MM.1S (cell line): ENCODE measurements at places on chromosomes 11 and 22.

DNA sequence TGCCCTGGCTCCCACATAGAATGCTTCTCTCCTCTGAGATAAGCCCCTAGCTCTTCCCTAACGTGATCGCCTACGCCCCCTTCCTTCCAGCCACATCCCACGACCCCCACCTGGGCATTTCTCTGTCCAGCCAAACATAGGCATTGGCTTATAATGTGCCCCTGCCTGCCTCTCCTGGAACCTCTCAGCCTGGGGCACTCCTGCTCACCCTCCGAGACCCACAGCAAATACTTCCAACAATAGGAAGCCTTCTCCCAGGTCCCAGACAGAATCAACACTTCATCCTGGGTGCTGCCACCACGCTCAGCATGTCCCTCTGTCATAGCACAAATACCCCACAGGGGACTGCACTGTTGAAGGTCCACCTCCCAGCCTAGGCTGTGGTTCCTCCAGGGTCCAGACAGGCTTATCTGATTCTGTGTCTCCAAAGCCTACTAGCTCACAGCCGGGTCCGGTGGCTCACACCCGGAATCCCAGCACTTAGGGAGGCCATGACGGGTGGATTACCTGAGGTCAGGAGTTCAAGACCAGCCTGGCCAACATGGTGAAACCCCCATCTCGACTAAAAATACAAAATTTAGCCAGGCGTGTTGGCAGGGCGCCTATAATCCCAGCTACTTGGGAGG, 24.2 kb upstream of the TMPRSS4 start:
- DNase-seq, result no peak

DNA sequence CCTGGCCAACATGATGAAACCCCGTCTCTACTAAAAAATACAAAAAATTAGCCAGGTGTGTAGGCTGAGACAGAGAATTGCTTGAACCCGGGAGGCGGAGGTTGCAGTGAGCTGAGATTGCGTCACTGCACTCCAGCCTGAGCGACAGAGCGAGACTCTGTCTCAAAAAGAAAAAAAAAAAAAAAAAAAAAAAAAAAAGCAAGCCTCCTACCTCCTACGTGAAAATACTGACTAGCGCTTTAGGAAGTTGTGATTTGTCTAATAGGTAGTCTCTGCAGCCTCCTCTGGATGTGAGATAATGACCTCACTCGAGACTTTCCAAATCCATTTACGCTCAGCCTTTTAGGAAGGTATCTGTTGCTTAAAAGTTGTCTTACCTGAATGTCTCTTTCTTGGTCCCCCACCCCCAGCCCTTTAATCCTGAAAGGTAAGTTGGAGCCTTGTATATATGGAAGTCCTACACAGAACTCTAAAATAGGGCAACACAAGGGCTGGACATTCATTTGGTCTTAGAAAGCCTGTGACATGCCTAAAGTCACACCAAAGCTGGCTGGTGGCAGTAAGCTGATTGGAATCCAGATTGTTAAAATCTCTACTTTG, 5.5 kb downstream of the SEPTIN3 start:
- DNase-seq, result no peak

DNA sequence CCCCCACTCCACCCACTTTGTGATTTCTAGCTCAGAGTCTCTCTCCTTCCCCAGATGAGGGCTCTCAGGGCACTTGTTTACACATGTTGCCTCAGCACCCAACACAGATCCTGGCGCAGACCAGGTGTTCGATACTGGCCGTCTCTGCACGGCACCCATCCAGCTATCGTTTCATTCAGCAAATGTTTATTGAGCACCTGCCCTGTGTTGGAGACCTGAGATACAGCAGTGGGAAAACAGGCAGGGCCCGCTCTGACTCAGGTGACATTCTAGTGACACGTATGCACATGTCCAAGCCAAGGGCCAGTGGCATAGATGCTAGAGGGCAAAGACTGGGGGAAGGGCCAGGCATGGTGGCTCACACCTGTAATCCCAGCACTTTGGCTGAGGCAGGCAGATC, 71.9 kb downstream of the NFAM1 start:
- DNase-seq, result no peak

DNA sequence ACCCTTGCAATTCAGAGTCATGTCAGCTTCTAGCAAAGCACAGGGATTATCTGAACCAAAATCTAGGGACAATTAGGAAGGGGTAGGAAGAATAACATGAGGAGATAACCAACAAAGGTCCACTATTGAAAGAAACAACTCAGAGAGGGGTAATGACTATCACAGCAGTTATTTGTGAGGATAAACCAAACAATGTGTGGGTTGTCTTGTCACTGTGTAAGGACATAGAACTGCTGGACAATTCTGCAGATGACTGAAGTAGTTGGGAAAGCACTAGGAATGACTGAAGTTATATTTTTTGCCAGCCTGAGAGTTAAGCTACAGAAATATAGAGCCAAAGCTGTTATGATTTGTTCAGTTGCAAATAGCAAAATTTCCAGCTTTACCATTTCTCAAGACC, 858.4 kb upstream of the CCDC90B start:
- no peak for DNase-seq

DNA sequence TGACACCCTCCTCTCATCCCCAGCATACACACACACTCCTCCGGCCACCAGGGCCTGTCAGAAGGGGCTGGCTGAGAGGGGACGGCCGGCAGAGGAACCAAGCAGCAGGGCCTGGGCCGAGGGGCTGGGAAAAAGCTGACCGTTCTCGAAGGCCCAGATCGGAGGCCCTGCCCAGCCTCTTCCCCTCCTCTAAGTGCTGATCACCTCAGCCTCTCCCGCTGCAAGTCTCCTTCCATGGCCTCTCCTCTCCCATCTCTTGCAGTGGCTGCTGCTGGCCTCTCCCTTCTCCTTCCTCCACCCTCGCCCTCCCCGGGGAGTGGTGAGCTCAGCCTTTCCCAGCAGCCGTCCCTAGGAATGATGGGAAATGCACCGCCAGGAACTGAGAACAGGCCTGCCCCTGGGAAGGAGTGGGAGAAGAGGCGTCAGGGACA, 39.6 kb downstream of the ARRB1 start:
- no peak for DNase-seq

DNA sequence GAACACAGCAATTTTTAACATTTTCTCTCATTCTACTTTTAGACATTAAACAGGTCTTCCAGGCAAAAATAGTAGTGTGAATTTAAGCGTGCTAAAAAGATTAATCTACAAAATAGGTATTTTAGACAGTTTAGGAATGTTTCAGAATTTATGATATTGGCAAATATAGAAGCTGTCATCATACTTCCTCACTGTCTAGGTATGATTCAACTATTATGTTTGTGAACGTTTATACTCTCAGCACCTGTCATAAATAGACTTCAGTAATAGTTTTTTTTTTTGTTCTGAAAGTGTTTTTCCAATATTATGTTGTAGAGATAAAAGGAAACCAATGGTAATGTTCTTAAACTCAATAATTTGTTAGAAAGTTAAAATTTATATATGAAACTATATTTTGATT, 103.0 kb downstream of the ARHGAP42 start:
- no peak for DNase-seq

DNA sequence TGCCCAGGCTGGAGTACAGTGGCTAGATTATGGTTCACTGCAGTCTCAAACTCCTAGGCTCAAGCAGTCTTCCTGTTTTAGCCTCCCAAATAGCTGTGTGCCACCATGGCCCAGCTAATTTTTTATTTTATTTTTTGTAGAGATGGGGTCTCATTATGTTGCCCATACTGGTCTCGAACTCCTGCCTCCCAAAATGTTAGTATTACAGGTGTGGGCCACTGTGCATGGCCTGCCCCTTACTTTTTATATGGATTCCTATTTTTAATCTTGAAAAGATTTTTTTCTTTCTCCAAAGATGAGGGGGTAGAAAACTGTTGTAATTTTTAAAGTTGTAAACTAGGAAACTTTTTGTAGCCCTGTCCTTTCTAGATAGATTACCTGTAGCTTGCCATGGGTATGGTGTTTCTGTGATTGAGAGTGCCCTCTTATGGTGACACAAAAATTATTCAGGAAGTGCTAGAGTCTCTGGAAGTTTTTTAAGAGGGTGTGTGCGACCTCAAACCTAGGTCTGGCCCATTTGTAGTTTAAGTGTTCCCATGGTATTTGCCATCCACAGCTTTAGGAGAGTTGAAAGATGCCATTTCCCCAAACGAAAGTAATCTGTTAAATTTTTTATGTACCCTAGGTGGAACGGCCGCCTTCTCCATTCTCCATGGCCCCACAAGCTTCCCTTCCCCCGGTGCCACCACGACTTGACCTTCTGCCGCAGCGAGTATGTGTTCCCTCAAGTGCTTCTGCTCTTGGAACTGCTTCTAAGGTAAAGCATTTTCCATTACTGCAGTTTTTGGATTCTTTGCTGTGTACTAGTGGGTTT, 32.4 kb downstream of the MCAM start:
- peak; percentile 72 for DNase-seq

DNA sequence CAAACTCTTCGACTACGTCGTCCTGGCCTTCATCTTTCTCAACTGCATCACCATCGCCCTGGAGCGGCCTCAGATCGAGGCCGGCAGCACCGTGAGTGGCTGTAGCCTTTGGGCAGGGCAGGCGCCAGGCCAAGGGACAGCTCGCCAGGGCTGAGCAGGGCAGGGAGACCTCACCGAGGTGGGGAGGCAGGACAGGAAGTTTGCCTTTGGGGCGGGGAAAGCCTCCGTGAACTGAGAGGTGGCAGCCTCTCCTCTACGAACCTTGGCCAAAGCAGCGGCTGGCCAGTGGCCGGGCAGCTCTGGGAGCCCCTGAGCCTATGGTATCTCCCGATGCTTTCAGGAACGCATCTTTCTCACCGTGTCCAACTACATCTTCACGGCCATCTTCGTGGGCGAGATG, 93.2 kb downstream of the CACNA1I start:
- DNase-seq, result no peak

DNA sequence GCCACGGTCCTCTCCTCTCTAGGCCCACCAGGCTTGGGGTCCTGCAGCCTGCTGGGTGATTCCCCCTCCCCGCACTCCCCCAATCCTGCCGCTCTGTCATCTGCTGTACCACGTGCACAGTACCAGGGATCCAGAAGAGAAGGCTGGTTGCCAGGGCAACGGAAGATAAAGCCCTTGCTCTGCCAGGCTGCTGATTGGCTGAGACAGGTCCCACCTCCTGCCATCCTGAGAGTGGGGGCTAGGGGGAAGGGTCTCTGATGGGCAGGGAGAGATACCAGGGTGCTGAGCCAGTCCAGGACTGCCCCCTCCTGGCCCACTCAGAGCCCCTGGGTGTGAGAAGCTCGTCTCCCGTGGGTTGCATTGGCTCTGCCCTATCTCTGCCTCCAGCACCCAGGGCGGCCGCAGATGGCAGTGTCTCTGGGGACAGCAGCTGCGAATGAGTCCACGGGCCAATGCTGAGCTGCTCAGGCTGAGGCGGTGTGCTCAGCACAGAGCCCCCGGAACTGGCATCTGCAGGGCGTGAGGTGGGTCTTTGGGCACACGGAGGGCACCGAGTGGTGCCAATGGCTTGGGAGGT, at the start of gene SMIM45:
SMIM45 (plus strand) TSS at position 253 of the 577 bp plus-strand sequence.
- no peak for DNase-seq

- no peak for DNase-seq
Measured at GRCh38 chr11:35105319-35106079, 33.5 kb upstream of the CD44 start.

GRCh38 chr11:121482231-121483129, 29.7 kb upstream of the SORL1-AS1 start:
- peak; percentile 54 for DNase-seq

- no peak for DNase-seq
Measured at GRCh38 chr22:49284056-49284784, 543.5 kb downstream of the BRD1 start.

DNA sequence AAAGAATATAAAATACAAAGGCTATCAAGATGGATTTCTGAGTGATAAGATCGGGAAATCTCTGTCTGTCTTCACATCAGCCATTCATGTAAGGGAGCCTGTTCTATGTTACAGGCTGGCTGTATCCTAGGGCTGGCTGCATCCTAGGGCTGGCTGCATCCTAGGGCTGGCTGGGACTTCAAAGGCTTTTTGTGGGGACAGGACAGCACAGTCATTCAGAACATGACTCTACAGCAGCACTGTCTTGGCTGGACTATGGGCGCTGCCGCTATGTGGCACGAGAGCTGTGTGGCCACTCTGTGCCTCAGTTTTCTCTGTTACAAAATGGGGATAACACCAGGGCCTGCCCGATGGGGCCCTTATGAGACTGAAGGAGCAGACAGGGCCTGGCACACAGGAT, 10.2 kb downstream of the ADAMTS8 start:
- no peak for DNase-seq

- DNase-seq, result no peak
Measured at GRCh38 chr11:111941963-111942362, 4.8 kb downstream of the DIXDC1 start.

- DNase-seq, result peak; percentile 54
Measured at GRCh38 chr11:118790357-118791110, 430 bp downstream of the DDX6 start.

- DNase-seq, result no peak
Measured at GRCh38 chr11:95684170-95684569, 105.4 kb downstream of the FAM76B start.

DNA sequence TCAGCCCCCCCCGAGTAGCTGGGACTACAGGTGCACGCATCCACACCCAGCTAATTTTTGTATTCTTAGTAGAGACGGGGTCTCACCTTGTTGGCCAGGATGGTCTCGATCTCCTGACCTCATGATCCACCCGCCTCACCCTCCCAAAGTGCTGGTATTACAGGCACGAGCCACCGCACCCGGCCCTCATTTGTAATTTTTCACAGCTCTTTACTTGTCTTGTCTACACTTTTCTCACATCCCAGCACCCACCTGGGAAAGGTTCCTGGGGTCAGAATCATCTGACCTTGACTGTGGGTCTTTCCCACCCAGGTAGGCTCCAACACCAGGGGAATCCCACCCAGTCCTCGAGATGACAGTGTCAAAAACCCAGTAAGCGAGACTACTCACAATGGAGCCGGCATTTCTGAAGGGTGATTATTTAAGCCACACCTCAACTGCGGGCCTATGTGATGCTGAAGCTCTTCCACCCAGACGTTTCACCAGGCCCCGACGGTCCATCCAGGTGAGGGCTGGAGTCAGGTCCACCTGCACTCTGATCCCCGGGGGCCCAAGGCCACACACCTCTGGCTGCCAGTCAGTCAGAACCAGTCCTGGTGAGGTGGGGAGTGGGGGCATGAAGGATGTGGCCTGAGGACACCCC, 23.4 kb downstream of the CELSR1 start:
- no peak for DNase-seq

- no peak for DNase-seq
Measured at GRCh38 chr11:77063861-77064260, 2.9 kb upstream of the CAPN5 start.

DNA sequence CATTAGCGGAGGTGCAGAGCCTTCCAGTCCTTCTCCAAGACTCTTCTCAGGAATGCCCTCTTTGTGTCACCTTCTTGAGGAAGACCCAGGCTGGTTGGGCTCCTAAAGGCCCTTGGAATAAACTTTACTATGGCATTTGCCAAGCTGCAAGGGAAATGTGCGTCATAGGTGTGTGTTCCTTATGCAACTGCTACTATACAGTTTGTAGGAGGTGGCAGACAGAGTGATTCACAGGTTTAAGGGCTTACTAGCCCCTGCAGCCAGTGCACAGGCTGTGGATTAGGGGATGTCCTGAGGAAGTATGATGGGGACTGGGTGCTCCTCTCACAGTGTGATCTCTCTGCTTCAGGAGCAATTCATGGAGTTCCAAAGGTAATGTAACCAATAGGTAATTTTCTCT, 74.6 kb downstream of the TENM4 start:
- no peak for DNase-seq
